ENCODE measurements at places on chromosomes 4 and X.

- no peak for DNase-seq
Measured at GRCh38 chr4:170627418-170627817, 537.7 kb upstream of the AADAT start.

DNA sequence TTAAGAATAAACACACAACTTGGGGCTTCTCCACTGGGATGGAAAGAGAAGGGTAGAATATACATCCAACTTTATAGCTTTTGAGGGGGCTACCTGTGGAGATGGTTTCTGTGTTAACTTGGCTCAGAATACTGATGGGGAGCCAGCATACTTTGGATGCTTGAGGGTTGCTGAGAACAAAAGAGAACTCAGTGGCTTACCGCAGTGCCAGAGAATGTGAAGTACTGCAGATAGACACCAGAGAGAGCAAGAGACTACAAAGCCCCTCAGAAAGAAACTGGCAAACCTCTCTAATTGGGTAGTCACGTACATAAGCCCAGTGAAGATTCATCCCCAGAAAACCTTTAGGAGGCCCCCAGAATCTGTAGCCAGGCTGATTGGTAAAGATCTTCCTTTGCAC lies 214.4 kb downstream of the DCHS2 start:
- DNase-seq, result peak; percentile 76

- DNase-seq, result no peak
Measured at GRCh38 chr4:11368701-11369115, 60.0 kb downstream of the HS3ST1 start.

- DNase-seq, result no peak
Measured at GRCh38 chr4:145566768-145567167, 52.4 kb upstream of the MMAA start.

DNA sequence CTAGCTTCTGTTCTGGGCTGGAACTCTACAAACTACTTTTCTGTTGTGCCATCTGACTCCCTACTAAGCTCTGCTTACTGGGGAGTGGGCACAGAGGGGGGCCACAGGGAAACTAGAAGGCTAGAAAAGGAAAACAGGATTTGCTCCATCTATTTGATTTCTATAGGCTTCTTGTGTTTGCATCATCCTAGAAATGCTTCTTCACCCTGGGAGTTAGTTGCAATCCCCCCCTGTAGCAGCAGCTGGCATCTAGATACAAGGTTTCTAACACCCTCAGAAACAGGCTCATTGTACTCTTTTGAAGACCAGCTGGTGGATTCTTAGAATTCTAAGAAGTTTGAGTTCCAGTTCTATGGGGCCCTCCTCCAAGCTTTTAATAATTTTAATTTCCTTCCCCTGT lies 213.4 kb downstream of the TMA16 start:
- peak; percentile 12 for DNase-seq

- DNase-seq, result no peak
Measured at GRCh38 chrX:30830326-30830943, 58.6 kb downstream of the TAB3 start.

GRCh38 chr4:139773560-139774318 lies 108.1 kb downstream of the MGST2 start:
- no peak for DNase-seq

DNA sequence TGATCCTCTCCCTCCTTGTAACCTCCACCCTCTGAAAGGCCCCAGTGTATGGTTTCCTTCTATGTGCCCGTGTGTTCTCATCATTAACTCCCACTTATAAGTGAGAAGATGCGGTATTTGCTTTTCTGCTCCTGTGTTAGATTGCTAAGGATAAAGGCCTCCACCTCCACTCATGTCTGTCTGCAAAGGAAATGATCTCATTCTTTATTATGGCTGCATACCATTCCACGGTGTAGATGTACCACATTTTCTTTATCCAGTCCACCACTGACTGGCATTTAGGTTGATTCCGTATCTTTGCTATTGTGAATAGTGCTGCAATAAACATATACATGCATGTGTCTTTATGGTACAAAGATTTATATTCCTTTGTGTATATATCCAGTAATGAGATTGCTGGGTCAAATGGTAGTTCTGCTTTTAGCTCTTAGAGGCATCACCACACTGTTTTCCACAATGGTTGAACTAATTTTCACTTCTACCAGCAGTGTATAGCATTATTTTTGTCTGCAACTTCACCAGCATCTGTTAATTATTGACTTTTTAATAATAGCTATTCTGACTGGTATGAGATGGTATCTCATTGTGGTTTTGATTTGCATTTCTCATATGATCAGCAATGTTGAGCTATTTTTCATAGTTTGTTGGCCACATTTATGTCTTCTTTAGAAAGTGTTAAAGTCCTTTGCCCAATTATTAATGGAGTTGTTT lies 1030.9 kb downstream of the FSTL5 start:
- no peak for DNase-seq

GRCh38 chrX:124358800-124359383 lies 12.5 kb downstream of the SH2D1A start:
- DNase-seq, result no peak

DNA sequence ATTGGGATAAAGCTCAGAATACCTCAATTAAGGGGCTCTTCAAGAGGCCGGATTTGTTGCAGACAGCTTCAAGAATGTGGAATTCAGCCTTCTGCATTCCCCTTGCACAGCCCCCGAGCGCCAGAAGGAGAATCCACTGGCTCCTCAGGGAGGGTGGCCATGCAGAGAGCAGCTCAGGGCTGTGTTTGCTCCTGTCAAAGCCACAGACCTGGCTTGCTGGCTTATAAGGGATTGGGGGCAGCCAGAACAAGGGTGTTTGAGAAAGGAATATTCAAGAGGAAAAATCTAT lies 36.8 kb downstream of the ING2 start:
- DNase-seq, result peak; percentile 52

DNA sequence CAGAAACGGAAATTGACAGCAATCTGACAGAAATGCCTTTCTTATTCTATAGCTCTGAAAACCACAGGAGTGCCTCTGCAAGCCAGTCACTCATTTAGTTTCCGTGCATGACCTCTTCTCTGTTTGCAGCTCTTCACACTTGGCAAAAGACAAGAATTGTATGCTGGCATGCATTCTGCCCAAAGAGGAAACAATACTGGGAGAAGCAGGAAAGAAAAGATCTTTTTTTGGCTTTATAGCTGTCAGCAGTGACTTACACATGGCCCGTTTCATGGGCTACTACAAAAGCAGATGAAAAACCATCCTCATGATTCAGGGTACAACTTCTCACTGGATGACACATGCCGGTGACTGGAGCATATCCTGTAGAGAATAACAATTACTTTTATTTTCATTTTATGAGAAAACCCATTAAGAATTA lies 249.4 kb downstream of the ADAMTS3 start:
- DNase-seq, result no peak

DNA sequence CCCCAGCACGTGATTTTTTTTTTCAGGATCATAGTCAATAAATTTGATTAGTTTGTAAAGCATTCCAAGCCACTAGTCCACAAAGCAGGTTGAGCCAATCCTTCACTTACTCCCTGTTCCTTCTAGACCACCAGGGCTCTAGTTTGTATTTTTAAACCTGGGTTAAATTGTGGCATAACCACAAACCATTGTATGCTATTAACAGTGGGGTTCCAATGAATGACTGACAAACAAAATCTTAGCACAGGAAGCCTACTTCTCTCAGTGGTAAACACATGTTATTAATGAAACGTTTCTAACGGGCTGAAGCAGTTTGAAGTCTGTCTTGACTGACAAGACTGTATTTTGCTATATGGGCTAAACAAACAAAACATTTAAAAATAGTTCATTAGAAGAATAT lies 48.6 kb upstream of the GYPA start:
- DNase-seq, result no peak

DNA sequence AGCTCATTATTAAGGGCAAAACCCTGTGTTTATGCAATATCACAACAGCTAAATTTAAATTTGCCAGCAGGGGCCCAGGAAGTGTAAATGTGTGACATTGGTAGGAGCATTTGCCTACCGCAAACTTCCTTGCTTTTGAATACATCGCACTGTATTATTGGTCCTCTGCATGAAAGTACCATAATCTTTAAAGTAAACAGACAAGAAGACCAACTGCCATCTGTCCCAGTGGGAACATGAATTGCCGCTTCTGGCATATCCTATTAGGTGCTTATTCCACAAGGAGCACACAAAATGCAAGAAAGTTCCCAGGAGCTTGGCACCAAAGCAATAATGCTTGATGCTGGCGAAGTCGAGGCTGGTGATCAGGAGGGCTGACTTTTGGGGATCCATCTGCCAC lies 51.3 kb downstream of the SOD3 start:
- DNase-seq, result no peak

DNA sequence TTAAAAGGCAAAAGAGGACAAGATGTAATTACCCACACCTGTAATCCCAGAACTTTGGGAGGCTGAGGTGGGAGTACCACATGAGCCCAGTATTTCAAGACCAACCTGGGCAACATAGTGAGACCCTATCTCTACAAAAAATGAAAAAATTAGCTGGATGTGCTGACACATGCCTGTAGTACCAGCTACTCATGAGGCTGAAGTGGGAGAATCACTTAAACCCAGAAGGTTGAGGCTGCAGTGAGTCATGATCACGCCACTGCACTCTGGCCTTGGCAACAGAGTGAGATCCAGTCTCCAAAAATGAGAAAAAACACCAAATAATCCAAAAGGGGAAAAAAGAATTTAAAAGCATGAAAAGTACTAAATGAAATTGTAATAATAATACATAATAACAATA lies 30.8 kb downstream of the NR0B1 start:
- DNase-seq, result no peak

- DNase-seq, result no peak
Measured at GRCh38 chrX:18297251-18297650, 57.2 kb downstream of the SCML2 start.

GRCh38 chrX:19194285-19195242 lies 72.3 kb upstream of the ADGRG2 start:
- no peak for DNase-seq

DNA sequence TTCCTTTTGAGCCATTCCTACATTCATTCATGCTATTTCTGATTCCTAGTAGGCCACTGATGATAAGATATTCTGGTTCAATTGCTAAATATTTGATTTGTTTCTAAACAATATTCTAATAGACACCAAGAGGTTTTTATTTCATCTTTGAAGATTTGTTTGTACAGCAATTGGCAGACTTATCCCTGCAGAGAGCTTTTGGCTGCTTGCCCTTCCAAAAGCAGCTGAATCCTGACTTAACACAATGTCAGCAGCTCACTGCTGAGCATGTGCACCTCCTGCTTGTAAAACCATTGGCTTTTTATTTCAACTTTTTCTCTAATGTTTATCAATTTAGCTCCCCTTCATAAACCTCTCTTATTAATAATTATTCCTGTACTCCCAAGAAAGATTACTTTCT lies 45.3 kb downstream of the MMRN1 start:
- no peak for DNase-seq
